ENCODE measurements at places on chromosomes 6 and 20.

- peak; percentile 82 for DNase-seq
Measured at GRCh38 chr6:85449388-85449817, 480 bp upstream of the NT5E start.

- no peak for DNase-seq
Measured at GRCh38 chr20:57702521-57702920, 7.3 kb downstream of the PMEPA1 start.

GRCh38 chr6:123598011-123598410 is 38.7 kb downstream of the TRDN start:
- no peak for DNase-seq

DNA sequence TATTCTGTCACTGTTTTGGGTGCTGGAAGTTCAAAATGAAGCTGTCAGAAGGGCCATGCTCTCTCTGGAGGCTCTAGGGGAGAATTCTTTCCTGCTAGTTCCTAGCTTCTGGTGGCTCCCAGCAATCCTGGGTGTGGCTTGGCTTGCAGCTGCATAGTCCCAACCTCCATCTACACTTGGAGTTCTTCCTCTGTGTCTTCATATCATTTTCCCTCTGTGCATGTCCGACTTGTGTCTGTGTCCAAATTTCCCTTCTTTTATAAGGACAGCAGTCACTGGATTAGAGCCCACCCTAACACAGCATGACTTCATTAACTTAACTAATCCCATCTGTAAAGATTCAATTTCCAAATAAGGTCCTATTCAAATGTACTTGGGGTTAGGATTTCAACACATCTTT is 23.3 kb upstream of the ENPP1 start:
- DNase-seq: no peak
